GM13976 (cell line): ENCODE measurements at places on chromosomes 13 and 19.

- no peak for DNase-seq
These were observed 347 bp upstream of the CLDN10 start for GRCh38 chr13:95552208-95552538.

GRCh38 chr19:35612224-35612558 lies 344 bp upstream of the HAUS5 start:
- no peak for DNase-seq

- no peak for DNase-seq
These were observed 102.8 kb downstream of the EFNB2 start for GRCh38 chr13:106432636-106433035.

- no peak for DNase-seq
These were observed 764.4 kb downstream of the LIG4 start for GRCh38 chr13:107450931-107451330.

- DNase-seq = no peak
These were observed 11.6 kb downstream of the C2CD4C start for GRCh38 chr19:397321-397720.

DNA sequence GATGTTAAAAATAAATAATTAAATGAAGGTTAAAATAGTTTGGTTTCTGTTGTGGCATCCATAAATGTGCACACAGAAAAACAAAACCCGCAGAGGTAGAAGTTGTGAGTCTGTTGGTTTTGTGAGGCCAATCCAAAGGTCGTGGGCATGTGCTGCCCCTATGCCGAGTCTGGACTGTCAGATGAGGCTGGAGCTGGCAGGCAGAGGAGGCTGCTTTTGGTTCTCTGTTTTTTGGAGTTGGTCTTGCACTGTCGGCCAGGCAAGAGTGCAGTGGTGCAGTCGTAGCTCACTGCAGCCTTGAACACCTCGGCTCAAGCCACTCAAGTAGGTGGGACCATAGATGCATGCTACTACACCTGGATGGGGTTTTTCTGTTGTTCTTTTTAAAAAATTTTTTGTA lies 43.7 kb downstream of the TSSK6 start:
- no peak for DNase-seq

DNA sequence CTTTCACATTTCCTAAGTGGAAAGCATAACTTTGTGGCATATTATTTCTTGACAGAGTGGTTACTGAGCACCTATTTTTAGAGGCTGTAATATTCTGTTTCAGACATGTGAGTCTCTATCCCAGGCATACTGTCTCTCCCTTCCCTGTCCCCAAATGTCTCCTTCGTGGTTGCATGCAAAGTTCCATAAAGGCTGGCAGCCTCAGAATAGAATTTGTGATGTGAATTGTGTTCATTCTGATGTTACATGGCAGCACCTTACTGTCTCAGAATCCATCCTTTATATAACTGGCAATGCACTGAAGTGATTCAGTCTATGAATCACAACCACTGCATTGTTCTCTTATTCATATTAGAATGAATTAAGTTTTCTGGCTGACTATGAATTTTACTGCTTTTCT lies 89.0 kb upstream of the SLC7A1 start:
- DNase-seq = no peak

DNA sequence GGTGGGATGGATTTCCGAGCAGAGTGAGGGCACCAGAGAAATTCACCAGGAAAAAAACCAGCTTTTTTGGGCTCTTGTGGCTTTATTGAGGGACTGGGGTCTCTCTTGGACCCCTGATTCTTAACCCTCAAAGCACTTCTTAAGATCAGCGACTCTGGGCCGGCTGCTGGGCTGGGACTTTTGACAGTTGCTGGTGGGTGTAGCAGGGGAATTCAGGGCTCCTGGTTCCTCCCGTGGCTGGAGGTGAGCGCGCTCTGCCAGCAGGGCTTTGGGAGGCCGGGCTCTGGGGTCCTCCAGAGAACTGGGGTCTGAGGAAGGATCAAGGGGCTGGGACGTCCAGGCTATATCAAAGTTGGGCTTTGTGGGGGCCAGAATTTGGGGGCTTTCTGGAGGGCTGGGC lies 3.3 kb downstream of the CRB3 start:
- DNase-seq = peak; percentile 59

- DNase-seq = no peak
These were observed 60.6 kb upstream of the SERP2 start for GRCh38 chr13:44312834-44313551.

GRCh38 chr19:44857837-44858236 lies 11.7 kb downstream of the NECTIN2 start:
- no peak for DNase-seq

- no peak for DNase-seq
These were observed 7.6 kb downstream of the SIGLECL1 start for GRCh38 chr19:51258165-51259160.

GRCh38 chr19:7670150-7670783 lies 1.4 kb downstream of the RETN start:
- no peak for DNase-seq

GRCh38 chr13:29810898-29811297 lies 39.5 kb downstream of the UBL3 start:
- DNase-seq = no peak

DNA sequence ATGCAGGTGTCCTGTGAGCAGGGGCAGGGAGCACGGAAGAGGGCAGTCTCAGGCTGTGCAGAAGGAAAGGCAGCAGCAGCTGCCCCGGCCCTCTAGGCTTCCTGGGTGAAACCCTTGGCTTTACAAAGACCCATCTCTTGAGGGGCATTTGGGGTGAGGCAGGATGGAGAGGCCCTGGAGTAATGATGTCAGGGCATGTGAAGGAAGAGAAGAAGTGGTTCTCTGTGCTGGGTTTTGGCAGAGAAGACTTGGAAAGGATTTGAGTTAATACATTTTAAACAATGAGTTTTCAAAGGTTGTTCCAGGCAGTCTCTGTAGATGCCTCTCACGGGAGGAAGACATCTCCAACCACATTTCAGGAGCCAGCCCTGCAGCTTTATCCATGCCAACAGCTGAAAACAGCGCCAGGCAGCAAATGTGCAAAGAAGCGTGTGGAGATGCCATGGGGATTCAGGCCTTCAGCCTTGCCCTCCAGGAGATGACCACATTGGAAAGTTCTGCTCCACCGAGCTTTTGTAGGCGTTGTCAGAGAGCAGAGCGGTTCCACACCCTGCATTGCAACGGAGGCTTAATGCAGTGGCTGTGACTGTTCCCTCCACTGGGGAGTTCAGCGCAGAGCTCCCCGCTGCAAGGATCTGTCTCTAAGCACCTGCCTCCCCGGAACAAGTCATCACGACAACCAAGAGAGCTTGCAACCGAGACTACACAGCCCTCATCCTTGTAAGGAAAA lies 322.8 kb downstream of the UQCRFS1 start:
- DNase-seq = no peak

DNA sequence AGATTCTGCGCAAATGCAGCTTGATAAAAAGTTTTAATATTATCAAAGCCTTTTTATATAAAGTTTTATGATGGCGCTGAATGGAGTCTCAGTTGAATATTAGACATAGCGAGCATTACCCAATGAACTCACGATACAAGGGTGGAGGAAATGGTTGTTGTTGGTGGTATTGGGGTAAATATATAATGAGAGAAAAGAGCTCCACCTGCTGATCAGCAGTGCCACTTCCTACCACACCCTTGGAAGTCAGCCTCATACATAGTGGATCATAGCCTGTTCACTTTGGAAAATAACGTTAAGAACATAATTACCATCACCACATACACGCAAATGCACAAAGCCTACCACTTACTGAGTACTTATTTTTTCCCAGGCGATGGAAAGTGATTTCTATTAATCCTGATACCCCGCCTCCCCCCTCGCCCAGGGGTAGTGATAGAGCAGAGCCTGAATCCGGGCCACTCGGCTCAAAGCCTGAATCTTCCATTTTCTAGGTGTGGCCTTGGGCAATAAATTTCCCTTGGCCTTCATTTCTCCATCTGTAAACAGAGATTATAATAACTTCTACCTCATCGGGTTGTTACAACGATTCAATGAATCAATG lies 358.3 kb downstream of the KLF5 start:
- peak; percentile 12 for DNase-seq

GRCh38 chr19:42548552-42548951 lies 20.3 kb upstream of the CEACAM1 start:
- DNase-seq = no peak

- no peak for DNase-seq
These were observed 205.0 kb downstream of the TSHZ3 start for GRCh38 chr19:31144075-31144870.

GRCh38 chr13:111923439-111923838 lies 143.5 kb upstream of the SOX1 start:
- DNase-seq = no peak

DNA sequence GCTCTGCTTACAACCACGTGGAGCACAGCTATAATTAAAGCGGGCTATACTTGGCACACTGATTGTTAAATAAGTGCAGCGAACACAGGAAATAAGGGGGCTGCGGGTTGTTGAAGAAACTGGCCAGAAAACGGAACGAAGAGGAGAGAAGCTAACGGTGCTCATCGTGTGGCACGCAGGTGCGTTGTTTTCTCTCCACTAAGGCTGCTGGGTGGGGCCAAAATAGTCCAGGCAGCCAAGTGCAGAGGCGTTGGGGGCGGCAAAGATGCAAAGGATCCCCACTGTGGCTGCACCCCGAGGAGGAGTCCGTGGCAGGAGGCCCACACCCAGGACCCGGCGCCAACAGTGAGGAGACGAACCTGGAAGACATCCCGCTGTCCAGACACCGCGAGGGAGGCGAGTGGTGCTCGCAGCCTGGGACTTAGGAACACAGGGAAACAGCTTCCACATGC lies 8.1 kb upstream of the ARL11 start:
- peak; percentile 66 for DNase-seq

- no peak for DNase-seq
These were observed 42.8 kb downstream of the ATP11A start for GRCh38 chr13:112732679-112733078.

DNA sequence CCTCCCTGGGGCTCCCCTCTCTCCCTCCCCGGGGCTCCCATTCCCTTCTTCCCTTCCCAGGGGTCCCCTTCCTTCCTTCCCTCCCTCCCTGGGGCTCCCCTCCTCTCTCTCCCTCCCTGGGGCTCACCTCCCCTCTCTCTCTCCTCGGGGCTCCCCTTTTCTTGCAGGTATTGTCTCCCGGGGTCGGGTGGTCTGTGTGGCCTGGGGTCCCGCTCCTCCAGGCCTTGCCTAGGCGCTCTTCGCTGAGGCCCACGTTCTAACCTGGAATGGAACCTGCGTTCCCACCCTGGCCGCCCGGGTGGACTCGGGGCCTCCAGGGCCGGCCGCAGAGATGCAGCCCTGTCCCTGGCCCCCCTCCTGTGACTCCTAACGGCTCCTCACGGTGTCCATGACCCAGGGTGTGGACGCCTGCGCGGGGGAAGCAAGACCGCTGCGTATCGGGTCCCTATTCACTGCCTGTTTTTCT lies 940 bp upstream of the DCUN1D2 start:
- no peak for DNase-seq

DNA sequence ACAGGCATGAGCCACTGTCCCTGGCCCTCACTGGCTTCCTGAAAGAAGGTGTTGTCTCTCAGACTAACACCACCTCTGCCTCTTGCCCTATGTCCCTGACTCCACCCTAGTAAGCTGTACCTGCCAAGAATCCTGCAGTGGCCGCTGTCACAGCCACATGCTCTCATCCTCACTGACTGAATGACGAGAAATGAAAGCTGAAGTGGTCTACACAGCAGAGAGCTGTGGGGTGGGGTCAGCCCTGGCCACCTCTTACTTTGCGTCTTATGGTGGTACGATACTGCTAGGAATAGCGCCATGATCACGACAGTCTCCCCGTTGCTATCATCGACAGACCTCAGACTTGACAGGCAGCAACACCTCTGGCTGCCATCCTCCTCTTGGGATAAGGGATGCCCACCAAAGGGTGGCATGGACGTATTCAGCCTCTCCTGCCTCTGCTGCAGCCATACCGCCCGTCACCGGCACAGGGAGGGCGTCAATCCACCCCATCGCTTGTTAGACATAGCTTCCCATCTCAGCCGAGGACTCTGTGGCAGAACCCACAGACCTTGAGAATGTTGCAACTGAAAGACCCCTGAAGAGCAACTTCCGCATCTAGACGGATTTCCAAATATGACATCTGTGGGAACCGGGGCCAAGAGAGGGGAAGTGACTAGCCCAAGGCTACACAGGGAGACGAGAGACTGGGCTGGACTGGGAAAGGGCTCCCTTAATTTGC lies 809 bp downstream of the MYO1F start:
- DNase-seq = no peak

GRCh38 chr13:49320975-49321374 lies 73.2 kb downstream of the CDADC1 start:
- no peak for DNase-seq

- DNase-seq = no peak
These were observed 27.9 kb downstream of the RCBTB2 start for GRCh38 chr13:48505012-48505411.

DNA sequence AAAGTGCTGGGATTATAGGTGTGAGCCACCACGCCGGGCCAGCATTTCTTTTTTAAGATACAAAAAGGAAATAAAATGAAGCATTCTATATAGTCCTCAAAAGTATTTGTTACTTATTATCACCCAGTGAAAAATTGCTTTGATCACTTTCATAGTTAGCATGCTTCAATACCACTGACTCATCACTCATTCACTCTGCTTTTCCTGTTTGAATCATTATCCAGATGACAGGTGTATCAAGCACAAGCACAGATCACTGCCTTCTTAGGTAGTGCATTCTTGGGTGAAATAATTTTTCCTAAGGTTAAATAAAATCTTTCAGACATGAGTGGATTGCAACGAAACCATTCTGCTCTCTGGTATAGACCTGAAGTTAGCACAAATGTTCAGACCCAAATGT lies 35.8 kb upstream of the SPART start:
- DNase-seq = no peak

- peak; percentile 97 for DNase-seq
These were observed at the start of gene PLEKHF1 for GRCh38 chr19:29665215-29665825. Gene PLEKHF1, plus strand, starts transcription at chr19:29665461. Its CDS starts 8,379 bp downstream, at chr19:29673840.

DNA sequence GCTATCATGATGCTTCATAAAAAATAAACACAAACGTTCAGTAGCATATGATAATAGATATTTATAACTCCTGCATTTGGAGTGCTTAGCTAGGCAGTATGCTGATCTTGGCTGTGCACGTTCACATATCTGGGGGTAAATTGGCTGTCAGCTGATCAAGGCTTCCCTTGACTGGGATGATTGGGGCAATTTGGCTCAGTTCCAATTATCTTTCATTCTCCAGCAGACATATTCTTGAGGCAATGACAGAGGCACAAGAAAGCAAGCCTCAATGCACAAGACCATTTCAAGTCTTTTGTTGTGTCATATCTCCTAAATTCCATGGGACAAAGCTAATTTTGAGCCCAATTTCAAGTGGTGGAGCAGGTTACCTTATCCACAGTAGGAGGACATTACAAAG lies 142.0 kb downstream of the DLEU7 start:
- DNase-seq = no peak

DNA sequence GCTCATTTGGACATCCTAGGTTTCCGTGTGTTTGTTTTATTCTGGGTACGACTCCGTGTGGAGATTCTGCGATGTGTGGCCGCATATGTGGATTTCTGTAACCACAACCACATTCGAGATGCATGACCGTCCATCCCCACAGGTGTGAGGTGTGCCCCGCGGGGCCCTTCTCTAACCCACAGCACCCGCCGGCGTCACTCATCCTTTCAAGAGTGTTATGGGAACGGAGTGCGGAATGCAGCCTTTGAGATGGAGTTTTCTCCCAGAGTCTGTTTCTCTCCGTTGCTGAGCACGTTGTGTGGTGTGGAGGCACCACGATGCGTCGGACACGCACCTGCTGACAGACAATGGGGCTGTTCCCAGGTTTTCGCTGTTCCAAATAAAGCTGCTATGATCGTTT lies 40.0 kb downstream of the C13orf46 start:
- DNase-seq = no peak

GRCh38 chr13:107025991-107026390 lies 458.1 kb upstream of the ARGLU1 start:
- DNase-seq = no peak

- no peak for DNase-seq
These were observed 4.9 kb downstream of the KBTBD6 start for GRCh38 chr13:41127701-41128100.

- DNase-seq = peak; percentile 76
These were observed 21.8 kb downstream of the MRPS12 start for GRCh38 chr19:38952395-38953165.
